ENCODE measurements at places on chromosomes 5 and 9.

DNA sequence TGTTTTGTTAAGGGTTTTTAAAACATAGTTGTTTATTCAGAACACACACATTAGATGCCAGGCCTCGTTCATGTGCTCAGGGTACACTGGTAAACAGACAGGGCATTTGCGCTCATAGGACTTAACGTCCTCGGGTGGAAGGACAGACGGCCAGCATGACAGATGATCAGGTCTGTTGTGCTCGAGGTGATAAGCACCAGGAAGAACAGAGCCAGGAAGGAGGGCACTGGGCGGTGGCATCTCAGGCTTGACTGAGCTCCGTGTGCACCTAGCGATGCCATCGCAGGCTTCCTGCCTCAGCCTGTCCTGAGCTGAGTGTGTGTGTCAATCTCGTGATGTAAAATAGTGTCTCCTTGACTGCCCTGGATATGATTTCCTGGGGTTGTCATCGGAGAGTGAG lies 96.5 kb downstream of the EHMT1 start:
- no peak for DNase-seq

- no peak for DNase-seq
Observed at GRCh38 chr5:146173597-146173996, 8.9 kb downstream of the LARS1 start.

GRCh38 chr9:83622433-83622938 lies 457 bp upstream of the IDNK start:
- peak; percentile 49 for DNase-seq

GRCh38 chr9:20199111-20199510 lies 410.3 kb upstream of the SLC24A2 start:
- no peak for DNase-seq

DNA sequence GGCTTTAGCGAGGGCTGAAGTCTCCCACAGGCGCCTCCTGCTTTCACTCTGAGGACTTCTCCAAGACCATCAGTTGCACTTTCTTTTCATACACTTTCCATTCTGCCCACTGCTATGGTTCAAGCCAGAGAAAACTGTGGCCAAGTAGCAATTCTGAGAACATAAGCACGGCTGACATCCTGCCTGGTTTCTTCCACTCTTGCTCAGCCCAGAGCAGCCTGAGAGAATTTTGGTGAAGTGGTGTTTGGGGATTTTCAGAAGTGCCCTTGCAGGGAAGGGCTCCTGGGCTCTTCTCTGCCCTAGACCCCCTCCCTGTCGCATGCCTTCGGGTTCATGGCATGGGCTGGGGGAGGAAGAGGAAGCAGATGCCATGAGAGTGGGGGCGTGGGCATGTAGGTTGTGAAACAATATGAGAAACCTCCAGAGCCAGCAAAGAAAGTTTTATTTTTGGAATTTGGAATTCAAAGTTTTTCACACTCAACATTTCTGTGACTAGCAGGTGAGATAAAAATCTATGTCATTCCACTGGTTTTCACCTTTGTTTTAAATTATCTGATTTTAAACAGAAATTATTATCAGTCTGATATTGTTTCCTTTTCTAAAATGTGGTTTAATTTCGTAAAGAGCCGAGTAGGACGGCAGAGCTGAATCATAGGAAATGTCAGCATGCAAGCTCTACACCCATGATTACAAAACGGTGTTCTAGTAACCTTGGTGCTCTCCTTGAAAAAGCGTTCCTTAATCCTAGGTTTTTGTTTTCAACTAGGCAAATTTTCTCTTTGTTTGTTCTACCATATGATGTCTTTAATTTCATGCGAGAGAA lies 27.8 kb upstream of the TNFSF8 start:
- DNase-seq = peak; percentile 31

DNA sequence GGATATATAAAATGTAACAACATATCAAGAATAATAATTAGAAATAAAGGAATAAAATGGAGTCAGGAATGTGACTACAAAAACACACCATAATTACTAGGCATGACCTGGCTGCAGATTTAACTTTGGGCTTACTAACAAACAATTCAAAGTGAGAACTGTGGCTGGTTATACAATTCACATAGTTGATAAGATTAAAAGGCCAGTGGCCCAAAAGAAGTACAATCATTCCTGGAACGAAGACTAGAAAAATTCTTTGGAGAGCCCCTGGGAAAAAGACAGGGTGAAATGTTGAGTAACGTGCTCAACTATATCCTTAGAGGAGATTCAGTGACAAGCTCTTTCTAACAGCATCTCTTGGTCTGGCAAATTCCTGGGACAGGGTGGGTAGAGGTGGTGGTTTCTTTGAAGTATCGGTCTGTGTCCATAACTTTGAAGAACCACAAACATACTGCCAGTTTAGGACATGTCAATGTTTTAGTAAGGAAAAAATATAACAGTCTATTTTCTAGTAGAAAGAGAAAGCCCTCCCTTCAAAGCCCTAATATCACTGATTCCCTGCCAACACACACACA lies 75.0 kb upstream of the IL6ST start:
- no peak for DNase-seq

DNA sequence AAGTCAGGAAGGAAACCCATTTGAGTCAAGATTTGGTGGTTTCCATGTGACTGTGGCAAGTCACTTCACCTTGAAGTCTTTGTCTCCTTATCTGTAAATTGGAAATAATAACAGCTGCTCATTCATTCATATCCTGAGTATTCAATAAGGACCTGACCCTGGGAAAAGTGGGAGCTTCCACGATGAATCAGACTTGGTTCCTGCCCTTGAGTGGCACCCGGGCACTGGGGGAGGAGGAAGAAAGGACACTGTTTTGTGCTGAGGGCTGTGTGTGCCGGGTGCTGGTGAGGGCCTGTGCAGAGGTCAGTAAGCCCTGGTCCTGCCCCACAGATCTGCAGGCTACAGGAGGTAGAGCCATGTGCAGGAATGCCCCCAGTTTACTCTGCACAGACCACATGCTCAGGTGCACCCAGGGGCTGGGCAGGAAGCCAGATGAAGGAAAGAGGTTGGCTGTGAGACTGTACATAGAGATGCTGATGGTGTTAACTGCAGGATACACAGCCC lies 6.8 kb downstream of the NDST1 start:
- DNase-seq = no peak

DNA sequence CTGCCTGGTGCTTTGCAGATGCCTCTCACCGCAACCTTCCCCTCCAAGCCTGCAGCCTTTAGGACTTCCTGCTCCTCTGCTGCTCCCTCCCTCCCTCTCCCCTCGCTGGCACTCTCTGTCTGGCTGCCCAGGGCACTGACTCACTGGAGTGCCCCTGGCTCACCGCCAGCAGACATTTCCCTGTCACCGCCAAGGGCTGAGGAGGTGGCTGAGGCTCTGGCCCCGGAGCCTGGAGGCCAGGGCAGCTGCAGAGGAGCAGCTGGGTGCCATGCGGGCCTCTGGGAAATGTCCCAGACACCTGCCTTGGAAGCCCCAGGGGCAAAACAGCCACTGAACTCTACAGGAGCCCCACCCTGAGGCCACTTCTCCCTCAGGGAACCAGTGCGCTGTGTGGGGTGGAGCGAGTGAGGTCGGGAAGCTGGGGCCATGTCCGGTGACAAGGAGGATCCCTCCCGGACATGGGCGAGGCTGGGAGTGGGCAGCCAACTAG lies 53.4 kb downstream of the TENT4A start:
- no peak for DNase-seq

DNA sequence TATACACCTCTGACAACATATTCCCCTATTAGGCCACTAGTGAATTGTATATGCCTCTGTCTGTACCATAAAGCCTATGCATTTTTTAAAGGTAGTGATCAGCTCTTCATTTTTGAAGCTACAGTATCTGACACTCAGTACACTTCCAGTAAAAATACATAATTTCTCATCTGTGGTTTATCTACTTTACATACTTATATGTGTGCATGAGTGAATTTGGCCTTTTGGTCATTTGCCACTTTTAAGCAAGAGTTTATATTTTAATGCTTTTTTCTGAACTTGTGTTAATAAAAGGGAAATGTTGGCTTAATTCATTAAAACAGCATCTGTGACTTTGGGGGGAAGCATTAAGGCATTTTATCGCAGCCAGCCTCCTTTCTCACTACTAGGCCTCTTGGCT lies 47.8 kb downstream of the ST8SIA4 start:
- no peak for DNase-seq

DNA sequence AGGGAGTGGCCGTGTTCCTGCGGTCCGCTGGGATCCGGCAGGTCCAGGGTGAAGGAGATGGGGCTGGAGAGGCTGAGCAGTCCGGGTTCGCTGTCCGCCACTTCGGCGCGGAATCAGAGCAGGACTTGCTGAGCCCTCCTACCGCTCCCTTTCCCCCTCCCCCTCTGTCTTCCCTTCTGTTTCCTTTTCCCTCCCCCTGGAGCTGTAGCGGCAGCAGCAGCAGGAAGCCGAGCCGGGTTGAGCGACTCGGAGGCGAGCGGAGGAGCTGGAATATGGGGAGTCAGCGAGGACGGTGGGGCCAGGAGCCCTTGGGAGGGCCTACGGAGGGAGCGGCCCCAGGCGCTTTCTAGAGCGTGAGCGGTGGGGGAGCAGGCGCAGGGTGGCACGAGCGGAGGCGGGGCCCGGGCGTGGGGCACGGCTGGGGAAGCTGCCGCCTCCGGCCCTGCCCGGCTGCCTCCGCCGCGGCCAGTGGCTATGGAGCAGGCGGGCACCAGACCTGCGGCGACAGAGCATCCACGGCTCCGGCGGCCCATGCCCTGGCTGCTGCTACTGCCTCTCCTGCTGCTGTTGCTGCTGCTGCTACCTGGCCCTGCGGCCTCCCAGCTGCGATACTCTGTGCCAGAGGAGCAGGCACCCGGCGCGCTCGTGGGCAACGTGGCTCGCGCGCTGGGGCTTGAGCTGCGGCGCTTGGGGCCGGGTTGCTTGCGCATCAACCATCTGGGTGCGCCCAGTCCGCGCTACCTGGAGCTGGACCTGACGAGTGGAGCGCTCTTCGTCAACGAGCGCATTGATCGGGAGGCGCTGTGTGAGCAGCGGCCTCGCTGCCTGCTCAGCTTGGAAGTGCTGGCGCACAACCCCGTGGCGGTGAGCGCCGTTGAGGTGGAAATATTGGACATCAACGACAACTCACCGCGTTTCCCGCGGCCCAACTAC lies at the start of gene PCDHAC2:
TSS of gene PCDHAC2 (plus strand) at position 184 of the 933 bp plus-strand sequence. CDS start at position 475, 291 bp downstream.
- DNase-seq = no peak

GRCh38 chr5:66010476-66010875 lies 84.1 kb downstream of the ERBIN start:
- no peak for DNase-seq

DNA sequence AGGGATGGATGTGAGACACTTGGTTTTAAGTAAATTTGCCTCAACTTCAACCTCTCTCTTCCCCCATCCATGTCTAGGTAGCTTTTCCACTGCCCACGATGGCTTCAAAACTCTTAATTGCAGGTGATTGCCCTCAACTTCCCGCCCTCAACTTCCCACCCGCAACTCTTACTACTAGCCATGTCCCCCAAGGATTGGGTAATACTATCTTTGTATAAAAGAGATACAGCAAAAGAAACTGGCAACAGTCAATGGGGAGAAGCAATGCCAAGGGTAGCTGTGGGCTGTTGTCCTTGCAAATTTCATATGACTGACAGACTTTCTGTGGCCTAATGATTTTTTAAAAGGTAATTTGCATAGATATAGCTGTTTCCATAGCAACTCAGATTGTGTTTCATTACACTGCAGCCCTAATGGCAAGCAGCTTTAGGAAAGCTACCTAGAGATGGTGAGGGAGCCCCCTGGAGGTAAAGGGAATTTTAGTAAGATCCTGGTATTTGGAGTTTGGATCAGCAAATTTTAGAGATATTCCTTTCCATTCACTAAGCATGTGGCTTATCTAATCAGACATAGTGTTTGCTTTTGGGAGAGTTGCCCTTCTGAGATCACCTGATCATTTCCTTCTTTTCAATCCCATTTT lies 421.5 kb upstream of the DAP start:
- no peak for DNase-seq

- DNase-seq = no peak
Observed at GRCh38 chr5:122780296-122780695, 5.4 kb downstream of the SNX2 start.

GRCh38 chr9:109387206-109387605 lies 66.3 kb upstream of the EPB41L4B start:
- DNase-seq = no peak

DNA sequence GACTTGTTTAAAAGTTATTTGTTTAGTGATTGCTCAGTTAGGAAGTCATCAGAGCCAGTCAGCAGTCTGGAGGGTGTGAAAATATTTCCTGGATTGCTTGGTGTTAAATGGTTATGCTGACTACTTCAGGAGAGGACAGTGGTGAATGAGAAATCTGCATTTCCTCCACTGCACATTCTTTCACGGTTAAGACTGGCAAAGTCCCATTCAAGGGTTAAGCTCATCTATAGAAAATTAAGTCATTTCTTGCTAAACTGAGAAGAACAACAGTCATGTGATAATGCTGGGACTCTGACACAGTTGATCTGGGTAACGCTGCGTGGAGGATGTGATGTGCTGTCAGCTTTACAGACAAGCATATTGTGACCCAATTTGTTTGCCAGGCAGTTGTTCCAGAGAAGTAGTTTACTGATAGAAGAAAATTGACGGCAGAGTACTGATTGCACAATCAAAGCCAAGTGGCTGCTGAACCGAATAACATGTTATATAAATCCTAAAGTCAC lies 80.4 kb downstream of the GRAMD2B start:
- DNase-seq = no peak

GRCh38 chr5:139702548-139702947 lies 54.4 kb downstream of the CXXC5 start:
- DNase-seq = no peak

DNA sequence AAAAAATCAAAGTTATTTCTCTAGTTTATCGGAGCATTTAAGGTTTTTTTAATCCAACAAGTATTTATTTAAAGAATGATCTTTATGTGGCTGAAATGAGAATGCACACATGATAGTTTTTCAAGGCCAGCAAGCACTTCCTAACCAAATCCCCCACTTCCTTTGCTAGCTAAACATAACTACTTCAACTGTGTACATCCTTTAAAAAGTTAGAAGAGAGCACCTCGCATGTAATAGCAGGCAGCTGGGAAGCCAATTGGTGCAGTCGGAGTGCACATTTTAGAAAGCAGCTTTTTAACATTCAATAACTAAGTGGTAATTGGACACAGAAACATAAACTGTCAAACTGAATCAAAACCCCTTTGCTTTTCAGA lies 245.7 kb downstream of the BNC2 start:
- no peak for DNase-seq

DNA sequence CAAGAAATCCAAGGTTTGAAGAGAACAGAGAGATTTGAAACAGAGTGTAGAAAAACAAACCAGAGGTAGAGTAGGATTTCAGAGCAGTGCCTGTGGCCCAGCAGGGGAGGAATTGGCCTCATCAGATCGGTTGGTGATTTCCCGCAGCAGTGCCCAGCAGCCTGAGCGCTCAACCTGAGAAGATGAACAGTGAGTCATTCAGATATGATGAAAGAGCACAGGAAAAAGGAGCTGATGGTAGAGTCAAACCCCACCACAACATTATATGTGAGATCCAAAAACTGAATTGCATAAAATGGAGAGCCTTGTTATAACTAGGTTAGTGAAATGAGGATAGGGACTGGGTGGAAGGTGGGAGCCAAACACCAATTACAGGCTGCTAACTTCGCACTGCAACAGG lies 248.9 kb downstream of the PIK3R1 start:
- peak; percentile 10 for DNase-seq

- no peak for DNase-seq
Observed at GRCh38 chr9:89705651-89706050, 100.8 kb downstream of the GADD45G start.
